Fibroblast of the aortic adventitia (primary cell): ENCODE measurements at places on chromosomes 7 and 10. TPM values are rescaled to one million over a fixed set of nuclear protein-coding genes. Genes with fewer than 3 reads are reported as not detected.

The CTNNA3 gene
- not detected in 2 replicates for total RNA-seq

The CXCL12 gene
- total RNA-seq = 54.1 and 381 TPM in 2 replicates

The PTPRN2 gene
- 0.09 and 2.5 TPM in 2 replicates for total RNA-seq

The SEPHS1 gene
- 9.8 and 35.2 TPM in 2 replicates for total RNA-seq

The HOXA3 gene
- 1.2 and 3.5 TPM in 2 replicates for total RNA-seq

The GRID2IP gene
- not detected in 2 replicates for total RNA-seq

The ZNF488 gene
- 0.18 and 0.41 TPM in 2 replicates for total RNA-seq

The IDE gene
- 20.4 and 44.7 TPM in 2 replicates for total RNA-seq

The INTS1 gene
- 44.2 and 53.1 TPM in 2 replicates for total RNA-seq

The SDK1 gene
- 0.27 TPM in 1 of 2 replicates, not detected in the other for total RNA-seq

The WNT8B gene
- not detected in 2 replicates for total RNA-seq
